LHCN-M2 (cell line): ENCODE measurements at places on chromosomes 13 and 19. TPM values are rescaled to one million over a fixed set of nuclear protein-coding genes. Genes with fewer than 3 reads are reported as not detected.

The KCTD4 gene
- 0.64 TPM in 1 of 2 replicates, not detected in the other for total RNA-seq

DNA sequence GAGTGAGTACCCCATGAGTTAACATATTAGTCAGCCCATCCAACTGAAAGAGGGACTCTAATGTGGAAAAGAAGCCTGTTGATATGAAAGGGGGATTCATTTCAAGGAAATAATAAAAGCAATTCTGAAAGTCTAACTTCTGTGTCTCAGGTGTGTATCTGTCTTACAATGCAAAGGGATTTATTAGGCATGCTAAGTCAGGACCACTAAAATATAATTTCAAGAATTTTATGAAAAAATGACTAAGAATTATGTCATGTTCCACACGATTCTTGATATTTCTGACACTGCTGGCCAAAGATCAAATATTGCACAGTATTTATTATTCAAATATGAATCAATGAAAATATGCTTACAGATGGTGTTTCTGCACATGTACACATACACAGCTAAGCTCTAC lies 130.8 kb downstream of the KLF12 start:
- no peak for DNase-seq

GRCh38 chr19:1000095-1000494 lies at the start of gene GRIN3B:
GRIN3B (plus strand) TSS chr19:1000419; CDS start chr19:1000438, 19 bp downstream.
- peak; percentile 36 for DNase-seq

- DNase-seq: no peak
Measured at GRCh38 chr19:15218501-15218900, 13.7 kb downstream of the EPHX3 start.

- DNase-seq: no peak
Measured at GRCh38 chr19:29615891-29616425, 9.9 kb downstream of the POP4 start.
